ENCODE measurements at places on chromosomes 2 and 18. TPM values are rescaled to one million over a fixed set of nuclear protein-coding genes. Genes with fewer than 3 reads are reported as not detected.

Gene LBX2
- 3.0 TPM for total RNA-seq

Gene QPCT
- 3.9 TPM for total RNA-seq

Gene SLC19A3
- 0.17 TPM for total RNA-seq

Gene AAK1
- total RNA-seq: 21.1 TPM

Gene GNLY
- not detected for total RNA-seq

Gene INPP5D
- total RNA-seq: 0.51 TPM

Gene FBLN7
- 0.99 TPM for total RNA-seq

Gene ELP2
- total RNA-seq: 309 TPM

Gene NEU4
- not detected for total RNA-seq

Gene M1AP
- total RNA-seq: not detected

Gene PRKAG3
- total RNA-seq: 0.26 TPM

Gene POTEJ
- total RNA-seq: not detected

Gene RFTN2
- total RNA-seq: 10.2 TPM

Gene BOK
- 42.4 TPM for total RNA-seq

Gene IL1A
- total RNA-seq: 0.17 TPM

Gene OTOS
- total RNA-seq: not detected

Gene INHBB
- total RNA-seq: not detected

Gene IL36B
- total RNA-seq: not detected

Gene CXCR1
- not detected for total RNA-seq

Gene RAPGEF4
- total RNA-seq: 1.3 TPM

Gene HRH4
- total RNA-seq: under 0.01 TPM

Gene PROM2
- total RNA-seq: 0.26 TPM

Gene PCARE
- total RNA-seq: under 0.01 TPM

Gene CSRNP3
- total RNA-seq: 0.66 TPM

Gene CFAP53
- total RNA-seq: 0.99 TPM

Gene C1D
- 28.8 TPM for total RNA-seq

Gene WDR43
- total RNA-seq: 80.9 TPM

Gene ABCB11
- total RNA-seq: not detected

Gene TMEM198
- 0.77 TPM for total RNA-seq

Gene NFATC1
- 2.6 TPM for total RNA-seq

Gene CNPPD1
- total RNA-seq: 33.5 TPM

Gene PFN4
- 1.5 TPM for total RNA-seq

Gene LCT
- under 0.01 TPM for total RNA-seq

Gene PIEZO2
- total RNA-seq: 6.6 TPM

Gene SP140
- 0.33 TPM for total RNA-seq

Gene LOXL3
- total RNA-seq: 12.6 TPM

Gene HAAO
- 2.8 TPM for total RNA-seq

Gene ANKAR
- 10.5 TPM for total RNA-seq

Gene EMX1
- total RNA-seq: not detected

Gene ANKRD30BL
- not detected for total RNA-seq

Gene LYG1
- 0.50 TPM for total RNA-seq

Gene RPL37A
- 3,233 TPM for total RNA-seq

Gene EPB41L3
- 37.0 TPM for total RNA-seq

Gene SP100
- 93.0 TPM for total RNA-seq

Gene ACMSD
- total RNA-seq: not detected

Gene ATG9A
- 47.2 TPM for total RNA-seq

Gene ALKAL2
- 0.17 TPM for total RNA-seq

Gene IL1RL2
- 3.1 TPM for total RNA-seq

Gene MSTN
- 0.26 TPM for total RNA-seq

Measured in fibroblast of lung (primary cell).